ENCODE measurements at places on chromosomes 5 and 9.

GRCh38 chr5:15074651-15075050 is 203.1 kb upstream of the ANKH start:
- no peak for DNase-seq

- no peak for DNase-seq
Measured at GRCh38 chr9:129909851-129910250, 74.6 kb downstream of the USP20 start.

DNA sequence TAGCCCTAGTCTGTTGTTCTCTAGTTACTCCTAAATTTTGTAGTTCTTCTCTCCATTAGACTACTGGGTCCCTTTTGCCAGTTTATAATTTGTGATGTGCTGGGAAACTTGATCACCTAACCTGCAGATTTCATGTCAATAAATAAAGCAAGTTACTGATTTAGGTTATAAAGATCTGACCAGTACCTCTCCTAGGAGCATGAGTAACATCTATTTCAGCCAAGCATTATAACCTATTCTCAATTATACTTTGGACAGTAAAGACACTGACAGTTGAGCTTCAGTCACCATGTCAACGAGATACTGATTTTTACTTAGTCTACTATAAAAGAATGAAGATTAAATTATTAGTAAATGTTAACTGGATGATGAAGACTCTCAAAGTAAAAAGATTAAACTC is 36.7 kb downstream of the CSNK1A1 start:
- no peak for DNase-seq

DNA sequence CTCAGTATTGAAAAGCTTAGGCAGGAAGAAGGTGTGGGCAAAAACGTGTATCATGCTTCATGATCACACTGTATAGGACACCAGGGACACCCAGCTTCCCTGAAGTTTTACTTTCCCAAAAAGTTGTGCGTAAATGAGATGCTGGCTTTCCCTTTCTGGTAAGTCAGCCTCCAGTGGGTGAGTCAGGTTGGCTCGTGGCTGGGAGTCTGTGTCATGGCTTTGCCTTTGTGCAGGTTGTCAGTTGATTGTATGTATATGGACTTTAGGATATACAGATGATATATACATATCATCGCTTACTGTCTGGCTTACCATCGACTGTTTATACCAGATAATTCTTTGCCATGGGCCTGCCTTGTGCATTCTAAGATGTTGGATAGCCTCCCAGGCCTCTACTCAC is 34.2 kb downstream of the ADRB2 start:
- DNase-seq, result no peak

DNA sequence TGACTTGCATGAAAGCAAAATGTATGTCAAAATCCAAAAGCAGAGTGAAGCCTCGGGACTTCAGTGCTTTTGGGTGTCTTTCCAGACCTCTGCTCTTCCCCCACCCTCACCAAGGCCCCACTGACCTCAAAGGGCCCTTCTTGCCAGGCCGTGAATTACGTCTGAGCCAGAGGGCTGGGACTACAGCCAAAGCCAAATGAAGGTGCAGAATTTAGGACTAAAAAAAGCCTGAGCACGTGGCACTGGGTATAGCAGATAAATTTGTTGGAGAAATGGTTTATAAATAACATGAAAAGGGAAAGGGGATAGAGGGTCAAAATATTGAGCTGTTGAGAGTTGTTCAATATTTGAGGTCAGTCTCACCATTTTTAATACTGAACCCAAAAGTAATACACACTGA is 163.4 kb downstream of the GHR start:
- DNase-seq, result no peak

DNA sequence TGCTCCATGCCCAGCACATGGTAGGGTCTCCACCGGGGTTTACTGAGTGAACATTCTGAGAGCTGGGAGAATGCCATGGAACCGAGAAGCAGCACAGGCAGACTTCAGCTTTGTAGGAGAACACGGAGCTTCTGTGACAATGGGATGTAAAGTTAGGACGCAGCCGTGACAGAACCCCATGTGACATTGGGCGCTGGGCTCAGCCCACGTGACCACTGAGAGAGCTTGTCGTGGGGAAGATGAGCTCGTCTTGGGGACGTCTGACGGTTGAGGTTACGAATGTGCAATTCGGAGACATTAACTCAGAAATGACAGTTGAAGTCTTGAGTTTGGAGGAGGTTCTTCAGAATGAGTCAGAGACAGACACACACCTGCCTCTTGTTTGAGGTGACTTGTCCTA is 13.5 kb downstream of the SDHA start:
- DNase-seq, result no peak

DNA sequence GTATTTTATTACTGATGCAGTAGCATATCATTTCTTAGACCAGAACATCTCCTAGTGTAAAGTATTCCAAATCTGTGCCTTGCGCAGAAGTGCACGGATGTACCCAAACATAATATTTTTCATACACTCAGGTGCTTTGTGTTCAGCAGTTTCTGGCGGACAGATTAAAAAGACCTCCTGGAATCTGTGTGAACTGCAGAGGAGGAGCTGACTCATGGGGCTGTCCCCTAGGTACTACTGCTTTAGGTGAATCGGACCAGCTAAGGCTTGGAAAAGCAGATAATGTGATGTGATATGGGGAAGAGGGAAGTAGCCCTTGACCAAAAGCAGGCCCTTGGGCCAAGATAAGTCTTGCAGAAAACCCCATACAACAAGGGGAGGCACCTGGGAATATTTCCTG is 310.1 kb downstream of the PLK2 start:
- no peak for DNase-seq
